ENCODE measurements at places on chromosomes 2 and 18.

DNA sequence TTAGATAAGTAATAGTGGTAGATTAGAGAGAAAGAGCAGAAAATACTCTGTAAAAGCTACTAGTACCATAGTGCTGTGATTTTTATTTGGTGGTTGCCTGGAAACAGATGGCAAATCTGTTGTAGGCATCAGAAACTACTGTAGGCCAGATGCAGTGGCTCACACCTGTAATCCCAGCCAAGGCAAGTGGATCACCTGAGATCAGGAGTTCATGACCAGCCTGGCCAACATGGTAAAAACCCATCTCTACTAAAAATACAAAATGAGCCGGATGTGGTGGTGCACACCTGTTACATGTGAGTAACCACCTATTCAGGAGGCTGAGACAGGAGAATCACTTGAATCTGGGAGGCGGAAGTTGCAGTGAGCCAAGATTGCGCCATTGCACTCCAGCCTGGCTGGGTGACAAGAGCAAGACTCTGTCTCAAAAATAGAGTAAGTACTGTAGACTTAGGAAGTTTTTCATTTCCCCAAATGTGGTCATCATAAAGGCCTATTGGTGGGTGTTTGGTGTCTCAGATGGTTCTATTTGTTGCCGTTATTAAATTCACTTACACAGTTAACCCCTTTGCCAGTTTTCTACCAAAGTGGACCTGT, 79.6 kb downstream of the SPTBN1 start:
- no peak for DNase-seq

DNA sequence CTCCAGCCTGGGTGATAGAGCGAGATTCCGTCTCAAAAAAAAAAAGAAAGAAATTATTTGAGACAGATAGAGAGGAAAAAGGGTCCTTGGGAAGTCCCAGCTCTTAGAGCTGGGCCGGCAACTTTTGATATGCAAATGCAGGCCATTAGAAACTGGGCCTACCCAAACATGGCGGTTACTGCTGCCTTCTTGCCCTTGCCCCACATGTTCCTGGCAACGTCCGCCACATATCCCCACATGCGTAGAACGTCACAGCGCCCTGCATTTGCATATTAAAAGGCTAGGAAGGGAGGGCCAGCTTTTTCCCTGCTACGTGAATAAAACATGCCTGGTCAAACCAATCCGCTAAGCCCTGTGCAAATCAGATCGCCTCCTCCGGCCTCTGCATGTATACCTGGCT, 40.7 kb upstream of the LBH start:
- no peak for DNase-seq

DNA sequence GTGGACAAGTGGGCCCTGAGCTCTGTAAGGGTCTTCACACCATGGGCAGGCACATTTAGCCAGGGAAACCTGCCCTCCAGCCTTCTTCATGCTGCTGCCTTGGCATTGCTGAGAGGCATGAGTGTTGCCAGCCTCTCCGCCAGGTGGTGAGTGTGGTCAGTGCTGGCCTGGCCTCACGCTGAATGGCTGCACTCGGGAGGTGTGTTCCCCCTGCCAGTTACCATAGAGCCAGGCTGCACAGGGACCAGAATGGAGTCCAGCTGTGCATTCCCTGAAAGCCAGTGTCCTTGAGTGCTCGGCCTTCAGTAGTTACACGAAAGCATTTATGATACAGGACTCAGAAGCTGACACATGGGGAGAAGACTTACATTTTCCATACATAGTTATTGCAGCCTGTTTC, 139.7 kb downstream of the ATP9B start:
- DNase-seq = no peak

GRCh38 chr2:53484531-53484930, 283.1 kb upstream of the CHAC2 start:
- no peak for DNase-seq

DNA sequence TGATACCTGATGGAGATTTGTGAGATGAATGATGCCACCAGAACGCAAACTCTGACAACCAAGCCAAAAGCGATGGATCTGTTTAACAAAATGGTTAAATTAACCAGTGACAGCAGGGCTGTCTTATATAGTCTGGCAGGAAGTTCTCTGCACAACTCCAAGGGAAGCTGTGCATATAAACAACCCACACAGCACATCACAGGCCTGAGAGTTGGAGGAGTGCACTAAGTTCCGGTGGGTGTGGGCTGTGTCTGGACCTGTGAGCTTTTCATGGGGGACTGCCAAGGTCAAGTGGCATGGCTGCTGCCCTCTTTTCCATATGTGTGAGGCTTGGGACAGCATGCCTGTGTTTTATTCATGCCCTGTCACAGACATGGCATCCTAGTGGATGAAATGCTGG, 414.6 kb upstream of the TRIB2 start:
- DNase-seq = no peak

- DNase-seq = no peak
Observed at GRCh38 chr2:190762566-190762965, 113.7 kb downstream of the NAB1 start.

GRCh38 chr18:39845631-39846030, 2109.4 kb upstream of the PIK3C3 start:
- DNase-seq = no peak

Data from neural progenitor cell (in vitro differentiated cells).